ENCODE measurements at places on chromosomes 3 and 15.

- no peak for DNase-seq
These were observed 37.7 kb downstream of the TM4SF4 start for GRCh38 chr3:149512073-149512782.

DNA sequence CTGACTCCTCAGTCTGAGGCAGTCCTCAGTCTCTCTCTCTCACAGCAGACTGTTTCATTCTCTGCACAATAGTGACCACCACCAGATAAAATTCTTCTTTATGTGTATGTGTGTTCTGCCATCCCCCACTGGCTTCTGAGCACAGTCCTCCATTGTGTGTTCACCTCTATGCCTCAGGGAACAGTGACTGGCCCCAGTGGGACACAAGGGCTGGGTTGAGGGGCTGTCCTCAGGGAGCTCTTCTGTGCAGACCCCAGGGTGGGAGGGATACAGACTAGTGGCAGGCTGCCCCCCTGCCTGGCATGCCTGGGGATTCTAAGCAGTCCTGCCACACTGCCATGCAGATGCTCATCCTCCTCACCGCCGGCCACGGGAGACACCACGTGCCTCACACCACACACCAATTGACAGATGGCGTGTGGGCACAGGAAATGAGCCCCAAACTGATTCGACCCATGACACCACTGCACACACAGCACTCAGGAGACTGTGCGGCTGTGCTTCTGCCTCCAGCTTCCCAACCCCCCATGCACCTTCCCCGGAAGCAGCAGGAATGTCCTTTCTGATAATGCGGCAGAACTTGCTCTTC is 237.6 kb upstream of the CHRNA7 start:
- no peak for DNase-seq

DNA sequence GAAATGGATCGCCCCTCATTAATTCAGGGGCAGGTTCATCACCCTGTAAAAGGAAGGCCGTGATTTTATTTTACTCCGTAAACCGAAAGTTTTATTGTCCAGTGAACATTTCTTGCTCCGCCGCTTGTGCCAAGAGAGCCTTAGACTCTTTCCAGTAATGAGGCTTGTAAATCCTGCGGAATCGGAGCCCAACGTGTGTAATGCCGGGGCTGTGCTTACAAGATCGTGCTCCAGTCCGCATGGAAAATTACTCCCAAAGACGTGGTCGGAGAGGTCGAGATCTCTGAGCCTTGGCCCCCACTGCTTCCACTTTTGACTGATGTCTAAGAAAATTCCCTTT is 649 bp upstream of the PLOD2 start:
- no peak for DNase-seq

GRCh38 chr3:148238421-148238821 is 459.3 kb upstream of the AGTR1 start:
- DNase-seq, result no peak

DNA sequence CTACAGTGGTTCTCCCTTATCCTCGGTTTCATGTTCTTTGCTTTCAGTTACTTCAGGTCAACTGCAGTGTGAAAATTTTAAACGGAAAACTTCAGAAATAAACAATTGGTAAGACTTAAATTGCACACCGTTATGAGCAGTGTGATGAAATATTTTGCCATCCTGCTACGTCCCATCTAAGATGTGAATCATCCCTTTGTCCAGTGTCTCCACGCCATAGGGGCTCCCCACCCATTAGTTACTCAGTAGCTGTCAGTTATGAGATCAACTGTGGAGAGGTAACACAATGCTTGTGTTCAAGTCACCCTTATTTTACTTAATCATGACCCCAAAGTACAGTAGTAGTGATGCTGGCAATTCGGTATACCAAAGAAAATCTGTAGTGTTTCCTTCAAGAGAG is 47.4 kb downstream of the TJP1 start:
- no peak for DNase-seq

GRCh38 chr3:127101411-127102187 is 91.3 kb upstream of the PRR23E start:
- DNase-seq, result no peak

- DNase-seq, result no peak
These were observed 187.4 kb downstream of the ZIC4 start for GRCh38 chr3:147218965-147219364.

All from stimulated activated CD8-positive, alpha-beta memory T cell treated with anti-CD3 and anti-CD28 coated beads, Interleukin-12 subunit alpha, Interleukin-12 subunit beta, amount 100 ng/mL, for 1 hour (primary cell).